Stimulated activated CD4-positive, alpha-beta T cell treated with anti-CD3 and anti-CD28 coated beads, Interleukin-4, amount 100 ng/mL, for 4 hours (primary cell): ENCODE measurements at places on chromosomes 7 and 10.
A peak's percentile ranks its signal among the peaks of the same experiment; 100 is the strongest.

DNA sequence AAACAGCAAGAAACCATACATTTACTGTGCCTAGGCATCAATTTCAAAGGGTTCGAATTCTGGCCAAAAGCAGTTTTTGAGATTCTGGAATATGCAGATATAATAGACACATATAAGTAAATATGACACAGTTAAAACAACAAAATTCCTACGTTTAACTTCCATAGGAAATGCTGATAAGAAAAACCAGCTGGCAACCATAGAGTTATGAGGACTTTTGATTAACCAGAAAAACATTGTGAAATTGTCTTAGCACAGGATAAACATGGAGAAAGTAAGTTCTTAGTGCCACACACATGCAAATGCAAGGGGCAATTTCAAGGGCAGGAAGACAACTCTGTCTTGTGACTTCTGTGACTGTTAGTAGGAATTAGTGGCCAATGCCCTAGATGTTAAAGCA is 702.1 kb downstream of the TNS3 start:
- no peak for DNase-seq

- DNase-seq = no peak
Observed at GRCh38 chr10:31128536-31128935, 96.9 kb upstream of the ZNF438 start.

DNA sequence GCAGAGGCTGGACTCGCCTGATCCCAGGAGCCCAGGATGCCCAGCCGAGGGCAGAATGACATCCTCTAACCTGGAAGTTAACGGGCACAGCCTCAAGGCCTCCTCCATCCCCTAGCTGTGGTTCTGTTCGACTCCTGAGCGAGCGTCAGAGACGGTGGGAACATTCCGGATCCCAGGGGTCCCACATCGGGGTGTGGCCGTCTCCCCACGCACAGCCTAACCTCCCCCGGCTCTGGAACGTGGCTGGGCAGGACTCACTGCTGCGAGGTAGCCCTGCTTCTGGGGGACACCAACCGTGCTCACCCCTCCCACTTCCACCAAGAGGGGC is 8.4 kb downstream of the FOXL3 start:
- DNase-seq = no peak

DNA sequence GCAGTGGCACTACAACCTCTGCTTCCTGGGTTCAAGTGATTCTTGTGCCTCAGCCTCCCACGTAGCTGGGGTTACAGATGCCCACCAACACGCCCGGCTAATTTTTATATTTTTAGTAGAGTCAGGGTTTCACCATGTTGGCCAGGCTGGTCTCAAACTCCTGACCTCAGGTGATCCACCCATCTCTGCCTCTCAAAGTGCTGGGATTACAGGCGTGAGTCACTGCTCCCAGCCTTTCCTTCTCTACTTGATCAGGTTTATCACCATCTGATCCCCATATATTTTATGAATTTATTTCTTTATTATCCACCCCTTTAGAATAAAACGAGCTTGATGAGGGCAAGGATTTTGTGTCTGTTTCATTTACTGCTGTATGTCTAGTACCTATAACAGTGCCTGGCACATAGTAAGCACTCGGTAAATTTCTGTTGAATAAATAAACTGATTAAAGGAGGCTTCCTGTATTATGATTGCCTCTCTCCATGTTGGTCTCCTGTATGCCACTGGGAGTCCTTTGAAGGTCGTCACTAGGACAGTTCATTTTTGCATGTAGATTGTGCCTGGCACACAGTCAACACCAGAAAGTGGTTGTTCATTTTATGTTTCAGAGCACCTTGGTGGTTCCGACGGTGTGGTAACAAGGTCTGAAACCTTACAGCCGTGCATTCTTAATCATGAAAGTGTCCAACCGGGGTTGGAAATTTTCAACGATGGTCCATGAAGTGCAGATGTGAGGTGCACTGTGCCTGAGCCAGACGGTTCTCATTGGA is 9.6 kb upstream of the EIF3A start:
- DNase-seq = no peak

DNA sequence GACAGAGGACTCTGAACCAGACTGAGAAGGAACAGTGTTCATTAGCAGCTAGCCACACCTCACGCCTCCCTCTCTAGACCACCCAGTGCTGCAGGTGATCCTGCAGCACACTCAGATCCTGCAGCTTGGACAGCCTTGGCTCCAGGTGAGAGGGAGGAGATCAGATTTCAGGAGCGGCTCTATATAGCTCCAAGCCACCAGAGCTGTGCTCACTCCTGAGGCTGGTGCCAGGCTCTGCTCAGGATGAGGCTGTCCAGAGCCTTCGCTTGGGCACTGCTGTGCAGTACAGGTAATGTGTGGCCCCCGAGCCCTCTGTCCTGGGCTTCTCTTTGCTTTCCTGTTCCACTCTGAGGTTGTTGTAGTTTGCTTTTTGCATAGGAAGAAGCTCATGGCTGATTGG is 42.4 kb downstream of the C10orf120 start:
- DNase-seq = no peak

DNA sequence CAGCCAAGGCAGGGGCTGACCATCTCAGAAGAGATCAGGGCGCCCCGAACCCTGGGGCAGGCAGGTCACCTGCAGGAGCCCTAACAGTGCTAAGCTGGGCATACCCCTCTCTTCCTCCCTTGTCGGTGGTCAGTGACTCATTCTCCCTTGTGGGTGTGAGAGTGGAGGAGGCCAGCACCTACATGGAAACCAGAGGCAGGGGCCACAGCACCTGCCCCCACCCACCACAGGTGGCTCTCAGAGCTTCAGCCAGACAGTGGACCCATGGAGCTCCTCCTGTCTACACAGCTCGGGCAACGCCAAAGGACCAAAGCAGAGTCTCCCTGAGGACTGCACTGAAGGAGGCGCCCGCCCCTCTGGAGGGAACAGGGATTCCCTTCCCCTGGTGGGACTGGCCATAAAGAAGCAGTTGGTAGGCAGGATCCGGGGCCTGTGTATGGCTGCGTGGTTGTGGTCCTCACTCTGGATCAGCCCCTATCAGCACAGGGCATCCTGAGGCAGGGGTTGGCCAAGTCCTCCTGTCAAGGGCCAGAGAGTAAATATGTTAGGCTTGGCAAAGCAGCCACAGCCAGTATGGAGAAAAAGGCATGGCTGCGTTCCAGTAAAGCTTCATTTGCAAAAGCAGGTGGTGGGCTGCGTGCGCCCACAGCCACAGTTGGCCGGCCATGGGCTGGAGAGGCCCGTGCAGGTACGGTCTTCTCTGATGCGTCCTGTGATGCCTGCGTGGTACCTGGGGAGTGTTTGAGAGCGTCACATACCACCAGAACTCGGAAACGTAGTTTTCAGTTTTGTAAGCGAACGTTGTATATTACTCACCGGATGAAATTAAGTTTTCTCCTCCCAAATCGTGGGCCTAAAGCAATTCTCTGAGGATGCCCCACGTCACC is 198.2 kb downstream of the EBF3 start:
- DNase-seq = no peak

DNA sequence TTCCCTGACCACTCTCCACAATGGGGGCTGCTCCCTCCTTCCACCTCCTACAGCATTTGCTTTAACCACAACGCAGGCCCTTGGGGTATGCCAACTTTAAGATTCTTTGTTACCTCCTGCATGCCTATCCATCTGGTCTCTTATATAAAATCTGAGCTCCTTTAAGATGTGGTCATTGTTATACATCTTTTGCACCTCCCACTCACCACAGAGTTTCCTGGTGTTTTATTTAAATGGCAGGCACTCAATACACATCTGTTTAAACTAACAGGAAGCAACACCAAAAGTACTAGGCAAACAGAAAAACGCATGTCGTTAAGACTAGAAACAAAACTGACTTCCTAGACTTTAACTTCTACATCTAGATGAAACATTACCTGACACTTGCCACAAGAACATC is 36.3 kb downstream of the SLC25A13 start:
- DNase-seq = no peak

- no peak for DNase-seq
Observed at GRCh38 chr10:21314111-21314626, 211.3 kb downstream of the SKIDA1 start.

GRCh38 chr10:75088640-75089039 is 22.8 kb upstream of the SAMD8 start:
- DNase-seq = no peak

GRCh38 chr7:24733414-24734060 is 23.7 kb downstream of the GSDME start:
- DNase-seq = no peak

- DNase-seq = no peak
Observed at GRCh38 chr7:105677410-105677730, 96.1 kb upstream of the EFCAB10 start.

DNA sequence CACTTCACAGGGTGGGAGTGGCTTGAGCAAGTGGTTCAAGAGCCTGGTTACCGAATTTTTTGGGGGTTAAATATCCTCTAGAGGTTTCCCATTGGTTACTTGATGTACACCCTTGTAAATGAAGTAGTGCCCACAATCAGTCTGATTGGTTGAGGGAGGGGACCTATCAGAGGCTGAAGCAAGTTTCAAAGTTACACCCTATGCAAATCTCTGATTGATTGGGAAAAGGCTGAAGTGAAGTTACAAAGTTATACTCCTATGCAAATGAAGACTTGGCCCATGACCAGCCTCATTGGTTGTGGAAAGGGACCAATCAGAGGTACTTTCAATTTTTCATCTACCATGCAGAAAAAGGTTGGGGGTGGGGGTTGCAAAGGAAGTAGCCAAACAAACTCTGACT is 34.7 kb downstream of the UBE2D4 start:
- no peak for DNase-seq

- DNase-seq = no peak
Observed at GRCh38 chr10:63241841-63242281, 108.7 kb downstream of the NRBF2 start.

- no peak for DNase-seq
Observed at GRCh38 chr10:63677001-63677400, 155.8 kb downstream of the REEP3 start.

DNA sequence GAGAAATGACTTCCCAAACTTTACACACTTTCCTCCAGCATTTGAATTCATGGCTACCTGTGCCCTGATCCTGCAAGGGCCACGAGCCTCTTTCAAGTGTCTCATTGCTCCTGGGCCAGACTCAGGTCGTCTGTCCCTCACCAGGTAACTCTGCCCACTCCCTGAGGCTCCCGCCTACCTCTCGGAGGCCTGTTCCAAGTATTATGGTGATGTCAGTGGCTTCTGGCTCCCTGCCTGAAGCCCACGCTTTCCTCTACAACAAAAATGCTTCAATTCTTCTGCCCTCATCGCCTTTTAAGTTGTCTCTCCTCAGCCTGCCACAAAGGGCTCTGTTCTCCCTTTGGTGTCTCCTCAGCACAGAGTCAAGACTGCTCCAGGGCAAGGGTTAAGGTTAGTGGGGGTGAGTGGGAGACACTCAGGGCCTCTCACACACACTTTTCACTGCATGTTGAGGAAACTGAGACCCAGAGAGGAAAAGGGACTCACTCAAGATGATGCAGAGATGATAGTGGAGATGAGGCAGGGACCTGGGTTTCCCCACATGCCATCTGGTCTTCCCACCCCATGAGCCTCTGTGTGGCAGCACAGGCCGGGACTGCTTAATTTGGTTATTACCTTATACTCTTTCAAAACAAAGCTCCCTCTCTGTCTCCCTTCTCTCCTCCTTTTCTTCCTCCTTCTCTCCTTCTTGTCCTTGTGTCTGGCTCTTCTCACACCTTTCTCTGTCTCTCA is 28.3 kb upstream of the EGR2 start:
- peak; percentile 13 for DNase-seq

DNA sequence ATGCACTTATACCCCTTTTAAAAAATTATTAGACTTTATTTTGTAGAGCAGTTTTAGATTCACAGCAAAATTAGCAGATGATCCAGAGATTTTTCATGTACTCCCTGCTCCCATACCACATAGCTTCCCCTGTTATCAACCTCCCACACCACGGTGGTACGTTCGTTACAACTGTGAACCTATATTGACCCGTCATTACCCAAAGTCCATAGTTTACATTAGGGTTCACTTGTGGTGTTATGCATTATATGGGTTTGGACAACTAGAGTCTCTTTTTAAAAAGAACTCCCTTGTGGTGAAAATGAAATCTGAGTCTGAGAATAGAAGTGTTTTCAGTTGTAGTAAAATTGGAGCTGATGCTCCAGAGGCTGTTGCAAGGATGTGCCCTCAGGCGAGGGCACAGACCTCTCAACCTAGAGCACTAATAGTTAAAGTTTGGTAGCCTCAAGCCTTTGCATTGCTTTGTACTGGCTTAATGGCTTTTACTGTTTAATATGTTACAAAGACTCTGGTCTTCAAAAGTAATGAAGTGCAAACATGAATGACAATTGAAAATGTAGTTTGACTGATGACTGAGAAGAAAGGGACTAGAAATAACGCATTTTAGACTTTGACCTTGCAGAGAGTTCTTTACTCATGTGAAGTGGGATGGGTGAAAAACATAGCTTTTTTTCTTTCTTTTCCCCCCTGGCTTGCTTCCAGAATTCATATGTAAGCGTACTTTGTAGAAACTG is 30.6 kb upstream of the CSTF2T start:
- DNase-seq = no peak

- DNase-seq = no peak
Observed at GRCh38 chr7:14590206-14590605, 312.3 kb downstream of the DGKB start.

DNA sequence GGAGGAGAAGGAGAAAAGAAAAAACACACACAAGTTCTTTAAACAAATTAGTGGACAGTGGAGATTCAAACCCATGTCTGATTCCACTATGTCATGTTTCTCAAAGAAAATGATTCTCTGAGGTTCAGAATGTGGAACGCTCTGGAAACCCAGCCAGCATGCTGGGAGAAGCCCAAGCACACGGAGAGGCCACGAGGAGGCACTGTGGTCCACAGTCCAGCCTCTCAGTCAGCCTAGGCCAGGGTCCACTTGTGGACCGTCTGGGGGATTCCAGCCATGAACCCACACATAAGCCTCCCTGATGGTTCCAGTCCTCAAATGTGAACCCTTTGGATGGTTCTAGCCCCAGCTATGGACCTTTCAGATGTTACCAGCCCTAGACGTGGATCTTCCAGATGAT is 73.4 kb downstream of the CAV1 start:
- no peak for DNase-seq

GRCh38 chr7:20665096-20665495 is 49.6 kb downstream of the ABCB5 start:
- DNase-seq = no peak

GRCh38 chr7:231030-231857 is 38.9 kb downstream of the FAM20C start:
- DNase-seq = no peak

DNA sequence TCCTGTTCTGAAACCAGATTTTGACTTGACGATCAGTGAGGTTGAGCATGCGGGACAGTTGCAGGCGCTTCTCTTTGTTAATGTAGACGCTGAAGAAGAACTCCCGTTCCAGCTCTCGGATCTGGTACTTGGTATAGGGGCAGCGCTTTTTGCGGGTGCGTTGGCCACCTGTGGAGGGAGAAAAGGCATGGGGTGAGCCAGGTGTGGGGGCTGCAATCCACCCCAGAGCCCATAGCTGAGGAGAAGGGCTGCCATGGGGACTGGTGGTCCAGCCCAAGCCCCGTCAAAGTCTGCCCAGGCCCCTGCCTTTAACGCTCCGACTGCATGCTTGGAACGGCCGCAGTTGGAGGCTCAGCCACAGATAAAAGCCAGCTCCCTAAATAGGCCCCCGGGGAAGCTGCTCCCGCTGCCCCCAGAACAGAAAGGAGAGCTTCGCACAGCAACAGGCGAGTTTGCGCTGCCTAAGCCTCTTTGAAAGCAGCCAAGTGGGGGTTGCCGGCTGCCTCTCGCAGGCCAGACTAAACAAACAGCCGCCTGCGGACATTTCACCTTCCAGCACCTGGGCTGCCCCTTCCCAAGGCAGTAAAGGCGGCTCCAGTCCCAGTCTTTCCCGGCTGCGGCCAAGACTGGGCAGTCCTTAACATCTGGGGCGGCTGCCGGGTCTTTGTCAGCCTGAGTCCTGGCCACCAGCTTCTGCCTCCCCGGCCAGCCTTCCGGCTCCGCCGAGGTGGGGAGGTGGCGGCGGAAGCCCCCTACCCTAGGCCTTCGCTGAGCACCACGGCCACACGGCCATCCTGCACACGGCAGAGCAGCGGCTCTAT is 2.0 kb downstream of the HOXA11 start:
- no peak for DNase-seq
